Umbilical cord (tissue), 2 donors: ENCODE measurements at places on chromosomes 5 and 9. TPM values are rescaled to one million over a fixed set of nuclear protein-coding genes. Genes with fewer than 3 reads are reported as not detected.

DNA sequence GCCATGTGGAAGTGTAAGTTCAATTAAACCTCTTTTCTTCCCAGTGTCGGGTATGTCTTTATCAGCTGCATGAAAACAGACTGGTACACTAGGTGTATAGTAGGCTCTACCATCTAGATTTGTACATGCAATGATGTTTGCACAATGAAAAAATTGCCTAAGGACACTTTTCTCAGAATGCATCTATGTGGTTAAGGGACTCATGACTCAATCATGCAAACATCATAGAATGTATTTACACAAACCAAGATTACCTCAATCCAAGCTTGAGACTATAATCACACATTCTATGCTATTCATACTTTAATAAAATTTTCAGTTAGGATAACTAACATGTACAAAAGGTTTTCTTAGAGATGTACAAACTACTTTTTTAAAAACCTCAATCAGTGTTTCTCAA, 1164.5 kb downstream of the CDH12 start:
- DNase-seq: no peak

DNA sequence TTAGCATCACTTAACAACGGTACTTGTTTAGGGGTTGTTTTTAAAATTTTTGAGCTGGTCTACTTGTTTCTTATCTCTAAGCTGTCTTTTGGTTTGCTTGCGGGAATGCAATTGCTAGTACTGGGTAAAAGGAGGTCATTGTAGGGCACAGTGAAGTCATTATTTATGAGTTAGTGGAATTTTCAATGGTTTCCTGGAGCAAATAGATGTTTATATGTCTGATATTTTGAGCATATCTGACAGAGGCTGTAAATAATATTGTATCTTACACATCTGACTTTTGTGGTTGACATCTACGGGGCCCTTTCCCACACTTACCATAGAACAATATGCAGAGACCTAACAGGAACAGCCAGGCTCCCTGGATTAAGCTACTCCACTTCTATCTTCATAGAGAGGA, 90.4 kb upstream of the IL6ST start:
- peak; percentile 44 for DNase-seq

GRCh38 chr9:133460405-133461175, 812 bp downstream of the CACFD1 start:
- DNase-seq: no peak

GRCh38 chr5:94362857-94363256, 255.5 kb downstream of the KIAA0825 start:
- DNase-seq: no peak

ADAMTS2 gene
- 152 TPM for total RNA-seq
